ENCODE measurements at places on chromosomes 7 and 10.

DNA sequence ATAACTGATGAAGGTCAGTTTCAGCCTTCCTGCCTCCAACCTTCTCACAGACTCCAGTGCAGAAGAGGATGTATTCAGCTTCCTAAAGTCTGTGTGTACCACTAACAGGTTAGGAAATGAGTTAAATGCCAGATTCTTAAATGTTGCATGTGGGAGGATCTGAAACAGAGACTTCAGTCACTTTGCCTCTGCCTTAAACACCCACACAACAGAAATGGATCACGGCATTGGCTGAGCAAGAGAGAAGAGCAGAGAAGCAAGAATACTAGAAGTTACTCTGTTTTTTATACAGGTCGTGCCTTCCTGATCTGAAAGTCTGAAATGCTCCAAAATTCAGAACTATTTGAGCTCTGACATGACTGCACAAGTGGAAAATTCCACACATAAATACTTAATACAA is 98.9 kb upstream of the ARHGAP21 start:
- no peak for DNase-seq

GRCh38 chr7:127943541-127944521 is 87.4 kb downstream of the LRRC4 start:
- no peak for DNase-seq

- no peak for DNase-seq
Measured at GRCh38 chr7:41641011-41641664, 61.8 kb downstream of the INHBA start.

GRCh38 chr10:61263518-61263917 is 189.7 kb downstream of the TMEM26 start:
- DNase-seq = no peak

DNA sequence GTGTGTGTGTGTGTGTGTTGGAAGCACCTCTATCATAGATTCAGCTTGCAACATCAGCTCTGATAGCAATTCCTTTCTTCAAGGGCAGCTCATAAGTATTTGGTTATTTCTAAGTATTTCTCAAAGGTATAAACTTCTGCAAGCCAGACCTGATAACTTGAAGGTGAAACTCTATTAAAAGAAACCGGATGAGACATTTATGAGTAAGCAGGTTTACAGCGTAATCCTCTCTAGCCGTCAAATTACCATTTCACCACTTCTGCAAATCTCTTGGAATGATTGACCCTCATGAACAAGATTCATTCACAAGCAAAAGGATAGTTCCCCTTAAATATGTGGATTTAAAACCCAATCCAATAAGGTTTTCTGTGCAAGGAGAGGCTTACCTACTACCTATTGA is 23.1 kb downstream of the PDE1C start:
- DNase-seq = peak; percentile 79

DNA sequence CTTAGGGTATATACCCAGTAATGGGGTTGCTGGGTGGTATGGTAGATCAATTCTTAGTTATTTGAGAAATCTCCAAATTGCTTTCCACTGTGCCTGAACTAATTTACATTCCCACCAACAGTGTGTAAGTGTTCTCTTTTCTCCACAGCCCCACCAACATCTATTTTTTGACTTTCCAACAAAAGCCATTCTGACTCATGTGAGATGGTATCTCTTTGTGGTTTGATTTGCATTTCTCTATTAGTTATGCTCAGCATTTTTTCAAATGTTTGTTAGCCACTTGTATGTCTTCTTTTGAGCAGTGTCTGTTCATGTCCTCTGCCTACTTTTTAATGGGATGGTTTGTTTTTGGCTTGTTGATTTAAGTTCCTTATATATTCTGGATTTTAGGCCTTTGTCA is 66.4 kb downstream of the MGAM2 start:
- no peak for DNase-seq

GRCh38 chr7:42222125-42222524 is 14.9 kb downstream of the GLI3 start:
- DNase-seq = no peak

- peak; percentile 45 for DNase-seq
Measured at GRCh38 chr7:133253519-133253875, 619 bp downstream of the EXOC4 start.

DNA sequence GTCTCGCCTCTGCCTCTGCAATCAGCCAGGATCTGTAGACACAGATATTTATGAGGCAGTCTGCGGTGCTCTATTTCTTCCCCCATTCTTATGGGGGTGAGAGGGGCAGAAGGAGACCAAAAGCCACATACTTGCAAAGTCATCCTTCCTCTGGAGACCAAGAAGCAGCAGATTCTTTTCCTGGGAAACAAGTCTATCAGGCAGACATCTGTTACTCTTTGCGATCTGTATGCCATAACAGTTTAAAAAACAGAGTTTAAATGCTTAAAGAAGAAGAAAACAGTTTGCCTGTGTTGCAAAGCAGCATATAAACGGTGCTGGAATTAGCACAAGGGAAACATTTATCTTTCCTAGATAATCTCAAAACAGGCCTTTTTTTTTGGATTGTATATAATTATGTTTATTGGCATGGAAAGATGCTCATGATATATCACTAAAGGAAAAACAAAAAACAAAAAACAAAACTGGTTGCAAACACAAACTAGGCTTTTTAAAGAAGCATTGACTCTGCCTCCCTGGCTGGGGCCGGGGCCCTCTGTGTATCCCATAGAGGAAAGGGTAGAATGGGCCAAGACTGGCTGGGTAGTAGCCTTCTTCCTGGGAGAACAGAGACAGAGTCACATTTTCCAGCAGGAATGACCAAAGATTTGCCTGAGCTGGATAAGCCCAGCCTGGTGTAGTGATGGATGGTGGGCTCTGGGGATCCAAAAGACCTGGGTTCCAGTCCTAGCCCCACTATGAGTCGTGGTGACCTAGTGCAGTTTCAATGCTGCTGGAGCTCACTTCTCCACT is 50.4 kb downstream of the RGS10 start:
- no peak for DNase-seq

DNA sequence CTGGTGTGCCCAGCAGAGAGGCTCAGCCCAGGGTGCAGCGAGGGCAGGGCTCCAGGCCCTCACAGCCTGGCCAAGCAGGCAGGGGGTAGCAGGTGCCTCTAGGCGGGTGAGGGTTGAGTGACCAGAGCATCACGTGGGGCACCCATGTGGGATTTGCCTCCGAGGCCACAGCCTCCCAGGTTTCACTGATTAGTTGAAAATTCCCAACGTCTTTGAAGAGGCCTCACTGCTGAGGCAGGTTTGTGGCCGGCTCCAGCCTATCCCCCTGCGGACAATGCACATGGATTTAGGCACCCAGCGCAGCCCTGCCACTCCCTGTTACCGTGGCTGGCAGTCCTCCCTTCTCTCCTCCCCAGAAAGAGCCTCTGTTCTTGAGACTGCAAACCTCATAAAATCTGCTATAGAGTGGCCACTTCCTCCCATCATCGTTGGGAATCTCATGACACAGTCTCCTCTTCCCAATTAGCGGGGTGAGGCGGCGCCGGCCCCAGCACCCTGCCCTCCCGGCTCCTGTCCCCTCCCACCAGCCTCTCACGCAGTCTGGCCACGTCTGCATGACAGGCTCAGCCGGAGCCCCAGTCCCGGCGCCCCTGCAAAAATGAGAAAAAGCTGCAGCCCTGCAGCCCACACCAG is 10.8 kb downstream of the MYL10 start:
- DNase-seq = no peak

- DNase-seq = no peak
Measured at GRCh38 chr7:33410266-33410665, 280.9 kb downstream of the BBS9 start.

DNA sequence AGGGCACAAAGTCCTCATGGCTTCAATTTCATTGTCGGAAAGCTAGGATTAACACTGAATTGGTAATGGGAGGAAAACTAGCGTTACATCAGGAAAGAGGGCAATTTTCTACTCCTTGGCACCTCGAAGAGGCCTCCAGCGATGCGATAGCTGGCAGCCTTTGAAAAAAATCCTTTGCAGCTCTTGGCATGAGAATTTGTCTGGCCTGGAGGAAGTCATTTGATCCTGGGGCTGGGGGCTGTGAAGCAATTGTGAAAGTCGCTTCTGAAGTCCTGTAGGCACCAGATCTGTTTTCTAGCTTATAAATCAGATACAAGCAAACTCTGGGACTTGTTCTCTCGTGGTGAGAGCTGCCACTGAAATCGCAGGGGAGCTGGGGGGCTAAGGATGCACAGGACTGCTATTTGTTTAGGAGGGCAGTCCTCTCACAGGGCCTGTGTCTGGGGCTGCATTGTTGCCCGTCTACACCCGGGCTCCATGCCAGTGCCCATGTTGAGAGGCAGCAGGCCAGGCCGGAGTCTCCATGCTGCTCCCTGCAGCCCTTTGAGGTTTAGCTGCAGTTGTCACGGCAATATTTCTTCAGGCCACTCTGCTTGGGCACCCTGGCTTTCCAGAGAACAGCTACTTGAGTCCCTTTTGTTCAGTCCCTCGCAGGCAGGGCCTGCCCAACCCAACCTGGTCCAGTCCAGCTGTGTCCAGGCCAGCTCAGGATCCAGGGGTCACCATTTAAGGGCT is 206.8 kb upstream of the LYZL1 start:
- no peak for DNase-seq

DNA sequence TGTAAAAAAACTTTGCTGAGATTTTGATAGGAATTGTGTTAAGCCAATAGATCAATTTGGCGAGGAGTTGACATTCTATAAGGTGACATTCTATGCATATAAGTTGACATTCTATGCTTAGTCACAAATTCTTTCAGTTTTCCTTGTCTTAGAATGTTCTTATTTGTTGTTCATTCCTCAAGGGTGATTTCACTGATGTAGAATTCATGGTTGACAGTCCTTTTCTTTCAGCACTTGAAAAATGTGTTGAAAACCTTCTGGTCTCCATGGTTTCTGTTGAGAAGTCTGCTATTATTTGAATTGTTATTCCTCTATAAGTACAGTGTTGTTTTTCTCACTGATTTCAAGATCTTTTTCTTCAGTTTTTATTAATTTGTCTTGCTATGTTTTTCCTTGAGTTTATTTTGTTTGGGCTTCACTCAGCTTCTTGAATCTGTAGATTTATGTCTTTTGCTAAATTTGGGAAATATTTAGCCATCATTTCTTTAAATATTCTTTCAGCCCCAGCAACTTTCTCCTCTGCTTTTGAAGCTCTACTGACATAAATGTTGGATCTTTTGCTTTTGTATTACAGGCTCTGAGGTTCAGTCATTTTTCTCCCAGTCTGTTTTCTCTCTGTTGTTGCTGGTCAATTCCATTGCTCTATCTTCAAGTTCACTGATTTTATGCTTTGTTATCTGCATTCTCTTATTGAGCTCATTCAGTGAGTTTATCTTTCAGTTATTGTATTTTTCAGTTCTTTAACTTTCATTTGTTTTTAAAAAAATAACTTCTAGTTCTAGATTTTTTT is 154.9 kb downstream of the SDK1 start:
- DNase-seq = peak; percentile 44

DNA sequence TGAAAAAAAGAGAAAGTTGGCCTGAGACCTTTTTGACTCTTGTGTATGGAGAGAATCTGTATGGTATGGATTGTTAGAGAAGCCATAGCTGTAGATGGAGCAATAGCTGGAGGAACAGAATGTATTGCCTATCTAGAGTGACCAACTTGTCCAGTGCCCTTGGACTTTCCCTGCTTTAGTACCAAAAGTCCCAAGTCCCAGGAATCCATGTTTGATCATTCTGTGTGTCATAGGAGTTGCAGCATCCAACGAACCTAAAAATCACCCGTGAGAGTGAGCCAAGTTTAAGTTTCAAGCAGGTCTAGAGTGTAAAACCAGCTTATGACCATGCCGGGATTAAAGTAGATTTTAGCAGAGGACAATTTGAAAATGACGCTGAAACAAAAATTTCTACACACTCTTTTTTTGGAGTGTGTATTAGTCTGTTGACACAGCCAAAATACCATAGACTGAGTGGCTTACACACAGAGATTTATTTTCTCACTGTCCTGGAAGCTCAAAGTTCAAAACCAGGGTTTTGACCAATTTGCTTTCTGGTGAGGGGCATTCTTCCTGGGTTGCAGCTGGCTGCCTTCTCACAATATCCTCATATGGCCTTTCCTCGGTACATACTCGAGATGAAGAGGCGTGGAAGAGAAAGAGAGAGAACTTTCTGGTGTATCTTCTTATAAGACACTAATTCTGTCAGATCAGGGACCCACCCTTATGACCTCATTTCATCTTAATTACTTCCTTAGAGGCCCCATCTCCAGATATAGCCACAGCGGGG is 36.9 kb upstream of the ZNF518A start:
- no peak for DNase-seq

- no peak for DNase-seq
Measured at GRCh38 chr10:86401588-86402282, 35.1 kb upstream of the GRID1 start.

DNA sequence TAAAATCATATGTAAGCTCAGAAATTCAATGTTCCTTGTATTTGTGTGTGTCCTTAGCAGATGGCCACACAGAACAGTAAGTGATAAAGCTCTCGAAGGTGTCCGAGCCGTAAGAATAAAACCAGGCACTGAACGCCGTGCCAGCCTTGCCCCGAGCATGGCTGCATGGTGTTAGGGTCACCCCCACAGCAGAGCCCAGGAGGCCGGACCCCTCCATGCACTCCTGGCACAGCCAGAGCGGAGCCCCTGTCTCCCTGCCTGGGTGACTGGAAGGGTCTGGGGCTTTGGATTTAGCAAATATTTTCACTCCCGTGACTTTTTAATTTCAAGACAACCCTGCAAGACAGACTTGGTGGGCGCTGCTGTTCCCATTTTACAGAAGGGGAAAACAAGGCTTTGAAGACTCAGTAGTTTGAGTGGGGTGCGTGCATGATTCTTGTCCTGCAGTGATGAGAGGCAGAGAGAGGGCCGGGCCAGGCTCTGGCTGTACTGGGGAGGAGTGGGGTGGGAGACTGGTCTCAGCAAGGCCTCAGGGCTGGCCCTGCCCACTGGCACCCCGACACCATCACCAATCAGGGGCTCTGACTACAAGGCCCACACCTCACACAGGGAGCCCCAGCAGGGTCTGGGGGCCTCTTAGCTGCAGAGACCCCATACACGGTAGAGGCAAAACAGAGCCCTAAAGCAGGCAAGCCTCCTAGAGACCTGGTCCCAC is 39.4 kb downstream of the VIPR2 start:
- no peak for DNase-seq

DNA sequence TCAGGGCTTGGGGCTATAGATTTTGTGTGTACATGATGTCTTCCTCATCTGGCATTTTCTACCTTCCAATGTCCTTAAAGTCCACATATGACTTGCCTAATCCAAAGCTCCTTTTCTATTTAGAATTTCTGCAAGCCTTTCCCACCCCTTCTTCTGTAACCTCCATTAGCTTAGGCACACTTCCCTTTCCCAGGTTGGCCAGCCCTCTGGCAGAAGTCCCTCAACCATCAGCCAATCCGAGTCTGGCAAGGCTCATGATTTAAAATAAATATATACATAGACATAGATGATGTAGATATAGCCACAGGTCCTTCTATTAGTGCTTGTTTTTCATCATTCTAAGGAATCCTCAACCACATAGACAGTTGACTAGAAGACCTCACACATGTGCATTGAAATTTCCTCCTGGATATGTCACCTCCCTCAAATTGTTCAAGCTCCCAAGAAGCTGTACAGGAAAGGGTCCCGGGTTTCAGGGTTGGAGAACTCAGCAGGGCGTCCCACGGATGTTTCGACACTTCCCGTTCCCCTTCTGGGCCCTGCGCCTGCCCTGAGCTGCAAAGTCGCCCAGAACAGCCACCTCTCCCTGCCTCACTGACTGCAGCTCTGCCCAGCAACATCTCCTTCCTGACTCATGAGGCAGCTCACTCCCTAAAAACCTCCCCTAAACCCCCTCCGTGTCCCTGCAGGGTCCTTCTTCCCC is 20.4 kb upstream of the PIK3AP1 start:
- DNase-seq = peak; percentile 22
